ENCODE measurements at places on chromosomes 16 and 17. TPM values are rescaled to one million over a fixed set of nuclear protein-coding genes. Genes with fewer than 3 reads are reported as not detected.

Gene KRTAP4-3
- total RNA-seq = not detected

Gene TBC1D3L
- total RNA-seq = 6.6 TPM

GRCh38 chr17:59451706-59452105, 113.7 kb upstream of the DHX40 start:
- H3K4me1 ChIP-seq = no peaks in the 10 kb centered on the region
- H3K27ac ChIP-seq = no peak overlapping the region
- H3K36me3 ChIP-seq = no peaks in the 10 kb centered on the region

GRCh38 chr16:64910356-64910755, 211.5 kb downstream of the CDH11 start:
- no peak overlapping the region for H3K4me3 ChIP-seq
- H3K36me3 ChIP-seq = no peaks in the 10 kb centered on the region
- no peak for DNase-seq
- no peaks in the 10 kb centered on the region for H3K27me3 ChIP-seq

DNA sequence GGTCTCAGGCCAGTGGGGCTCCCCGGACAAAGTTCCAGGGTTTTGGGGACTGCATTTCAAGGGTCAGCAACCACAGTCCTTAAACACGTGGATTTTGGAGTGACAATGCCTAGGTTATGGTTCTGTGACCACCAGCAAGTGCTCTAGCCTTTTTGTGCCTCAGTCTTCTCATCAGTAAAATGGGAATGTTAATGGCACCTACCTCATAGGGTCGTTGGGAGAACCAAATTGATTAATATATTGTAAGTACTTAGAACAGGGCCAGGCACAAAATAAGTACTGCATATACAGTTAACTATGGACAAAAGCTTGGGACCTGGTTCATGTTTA, 13.8 kb downstream of the IL4R start:
- H3K36me3 ChIP-seq = peaks cover 8% of the 10 kb centered on the region
- DNase-seq = no peak
- H3K4me1 ChIP-seq = peaks cover 73% of the 10 kb centered on the region
- H3K27me3 ChIP-seq = no peaks in the 10 kb centered on the region

GRCh38 chr16:24508614-24509013, 30.8 kb upstream of the RBBP6 start:
- no peaks in the 10 kb centered on the region for H3K27me3 ChIP-seq
- no peaks in the 10 kb centered on the region for H3K4me1 ChIP-seq

DNA sequence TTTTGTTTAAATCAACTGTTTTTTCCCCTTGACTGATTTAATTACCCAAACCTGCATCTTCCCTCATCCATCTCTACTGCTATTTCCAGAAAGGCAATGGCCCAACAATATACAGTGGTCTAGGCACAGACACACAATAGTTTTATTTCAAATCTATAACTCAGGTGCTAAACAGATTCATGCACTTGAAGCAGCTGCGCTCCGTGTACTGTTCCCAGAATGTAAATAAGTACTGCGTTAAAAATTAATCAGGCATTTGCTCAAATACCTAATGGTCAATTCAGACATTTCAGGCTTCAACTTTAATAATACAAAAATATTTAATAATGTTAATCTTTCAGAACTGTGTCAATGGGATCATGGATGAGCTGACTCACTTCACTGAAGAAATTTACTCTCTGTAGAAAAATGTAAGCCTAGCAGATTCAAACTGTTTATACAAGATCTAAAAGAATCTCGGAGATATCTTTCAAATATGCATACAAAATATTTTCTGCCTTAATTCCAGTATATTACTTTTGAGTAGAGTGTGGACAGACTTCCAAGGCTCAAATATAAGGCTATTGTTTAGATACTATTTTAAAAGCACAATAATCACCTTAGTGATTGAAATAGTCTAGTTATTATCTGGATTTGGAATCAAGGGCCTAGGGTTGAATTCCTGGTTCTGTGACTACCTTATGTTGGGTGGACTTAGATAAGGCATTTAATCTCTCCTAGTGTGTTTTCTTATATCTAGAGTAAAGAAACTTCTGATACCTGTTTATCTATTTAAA, 97.4 kb upstream of the PSMD7 start:
- H3K4me1 ChIP-seq = no peaks in the 10 kb centered on the region
- no peak for DNase-seq
- H3K4me3 ChIP-seq = no peak overlapping the region
- H3K27me3 ChIP-seq = no peaks in the 10 kb centered on the region

DNA sequence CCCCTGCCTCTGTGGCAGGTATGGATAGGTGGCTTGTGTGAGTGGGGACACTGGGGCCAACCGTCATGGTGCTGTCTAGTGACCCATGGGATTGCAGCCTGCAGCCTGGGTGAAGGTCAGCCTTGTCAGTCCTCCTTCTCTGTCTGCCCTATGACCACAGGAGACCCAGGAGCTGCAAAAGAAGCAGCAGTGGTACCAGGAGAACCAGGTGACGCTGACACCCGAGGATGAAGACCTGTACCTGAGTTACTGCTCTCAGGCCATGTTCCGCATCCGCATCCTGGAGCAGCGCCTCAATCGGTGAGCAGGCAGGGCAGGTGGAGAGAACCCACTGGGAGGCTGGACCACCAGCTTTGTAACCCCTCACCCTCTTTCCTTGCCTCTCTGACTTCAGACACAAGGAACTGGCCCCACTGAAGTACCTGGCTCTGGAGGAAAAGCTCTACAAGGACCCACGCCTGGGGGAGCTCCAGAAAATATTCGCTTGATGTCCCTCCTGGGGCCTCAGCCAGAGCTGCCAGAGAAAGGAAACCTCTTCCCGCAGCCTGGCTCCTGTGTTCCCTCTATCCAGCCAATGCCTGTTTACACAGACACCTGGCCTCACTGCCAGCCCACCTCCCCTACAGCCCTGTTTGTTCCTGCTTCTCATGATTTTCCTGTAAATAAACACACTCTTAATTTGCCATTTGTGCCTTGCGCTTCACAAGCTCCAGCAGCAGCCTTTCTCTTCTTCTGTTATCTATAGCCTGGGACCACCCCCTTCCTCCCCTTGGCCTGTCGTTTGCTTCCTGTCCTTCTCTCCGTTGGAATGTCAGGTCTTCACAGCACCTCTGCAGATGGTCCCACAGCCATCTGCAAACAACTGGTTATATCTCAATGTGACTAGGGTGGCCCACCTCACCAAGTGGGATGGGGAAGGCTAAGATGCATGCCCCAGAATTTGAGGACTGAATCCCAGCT, 4.5 kb upstream of the KATNB1 start:
- DNase-seq = no peak
- no peak overlapping the region for H3K27ac ChIP-seq
- H3K4me3 ChIP-seq = no peak overlapping the region
- H3K4me1 ChIP-seq = peaks cover 8% of the 10 kb centered on the region
- no peaks in the 10 kb centered on the region for H3K27me3 ChIP-seq

DNA sequence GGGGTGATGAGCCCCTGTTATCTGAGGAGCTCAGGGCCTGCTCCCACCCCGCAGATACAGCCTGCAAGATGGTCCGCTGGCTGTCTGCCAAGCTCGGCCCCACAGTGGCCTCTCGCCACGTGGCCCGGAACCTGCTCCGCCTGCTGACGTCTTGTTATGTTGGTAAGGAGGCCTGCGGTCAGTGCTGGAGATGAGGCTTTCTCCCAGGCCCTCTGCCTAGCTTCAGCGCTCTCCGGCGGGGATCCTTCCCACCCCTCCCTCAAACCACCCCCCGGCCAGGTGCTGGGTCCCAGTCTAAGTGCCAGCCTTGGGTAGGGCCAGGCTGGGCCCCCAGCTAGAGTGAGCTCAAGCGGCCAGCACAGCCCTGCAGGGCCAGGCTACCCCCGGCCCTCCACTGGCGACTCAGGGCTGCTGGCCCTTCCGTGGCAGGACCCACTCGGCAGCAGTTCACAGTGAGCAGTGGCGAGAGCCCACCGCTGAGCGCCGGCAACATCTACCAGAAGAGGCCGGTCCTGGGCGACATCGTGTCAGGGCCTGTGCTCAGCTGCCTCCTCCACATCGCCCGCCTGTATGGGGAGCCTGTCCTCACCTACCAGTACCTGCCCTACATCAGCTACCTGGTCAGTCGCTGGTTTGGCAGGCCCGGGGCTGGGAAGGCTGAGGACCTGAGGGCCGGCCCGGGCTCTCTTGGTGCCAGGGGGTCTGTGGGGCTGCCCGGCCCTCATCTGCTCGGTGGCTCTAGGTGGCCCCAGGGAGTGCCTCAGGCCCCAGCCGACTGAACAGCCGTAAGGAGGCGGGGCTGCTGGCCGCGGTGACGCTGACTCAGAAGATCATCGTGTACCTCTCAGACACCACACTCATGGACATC, 6.1 kb downstream of the WDR81 start:
- H3K4me1 ChIP-seq = peaks cover 14% of the 10 kb centered on the region
- H3K27me3 ChIP-seq = no peaks in the 10 kb centered on the region
- no peak overlapping the region for H3K4me3 ChIP-seq
- no peaks in the 10 kb centered on the region for H3K36me3 ChIP-seq

- H3K27ac ChIP-seq = no peak overlapping the region
- H3K4me3 ChIP-seq = no peak overlapping the region
- no peaks in the 10 kb centered on the region for H3K27me3 ChIP-seq
Measured at GRCh38 chr17:69869667-69870066, 205.4 kb upstream of the KCNJ16 start.

- no peak overlapping the region for H3K4me3 ChIP-seq
- H3K36me3 ChIP-seq = no peaks in the 10 kb centered on the region
- H3K27me3 ChIP-seq = no peaks in the 10 kb centered on the region
Measured at GRCh38 chr17:20114466-20114865, 105.3 kb downstream of the SPECC1 start.

GRCh38 chr17:58318627-58319172, 9.9 kb downstream of the TSPOAP1 start:
- no peaks in the 10 kb centered on the region for H3K36me3 ChIP-seq
- H3K4me1 ChIP-seq = peaks cover 13% of the 10 kb centered on the region
- no peaks in the 10 kb centered on the region for H3K27me3 ChIP-seq

GRCh38 chr16:14337303-14338191, 266.4 kb downstream of the MRTFB start:
- no peak overlapping the region for H3K4me3 ChIP-seq
- H3K27ac ChIP-seq = no peak overlapping the region
- no peak for DNase-seq
- no peaks in the 10 kb centered on the region for H3K36me3 ChIP-seq

GRCh38 chr17:1201132-1201702, 21.4 kb upstream of the ABR start:
- peak; percentile 36 for DNase-seq
- H3K4me3 ChIP-seq = peak overlapping the region; percentile 17
- no peaks in the 10 kb centered on the region for H3K36me3 ChIP-seq
- H3K27me3 ChIP-seq = no peaks in the 10 kb centered on the region
- H3K4me1 ChIP-seq = peaks cover 61% of the 10 kb centered on the region

- H3K4me3 ChIP-seq = no peak overlapping the region
- H3K27me3 ChIP-seq = no peaks in the 10 kb centered on the region
- DNase-seq = no peak
- no peaks in the 10 kb centered on the region for H3K4me1 ChIP-seq
- H3K36me3 ChIP-seq = no peaks in the 10 kb centered on the region
Measured at GRCh38 chr17:60637683-60638082, 37.7 kb downstream of the PPM1D start.

DNA sequence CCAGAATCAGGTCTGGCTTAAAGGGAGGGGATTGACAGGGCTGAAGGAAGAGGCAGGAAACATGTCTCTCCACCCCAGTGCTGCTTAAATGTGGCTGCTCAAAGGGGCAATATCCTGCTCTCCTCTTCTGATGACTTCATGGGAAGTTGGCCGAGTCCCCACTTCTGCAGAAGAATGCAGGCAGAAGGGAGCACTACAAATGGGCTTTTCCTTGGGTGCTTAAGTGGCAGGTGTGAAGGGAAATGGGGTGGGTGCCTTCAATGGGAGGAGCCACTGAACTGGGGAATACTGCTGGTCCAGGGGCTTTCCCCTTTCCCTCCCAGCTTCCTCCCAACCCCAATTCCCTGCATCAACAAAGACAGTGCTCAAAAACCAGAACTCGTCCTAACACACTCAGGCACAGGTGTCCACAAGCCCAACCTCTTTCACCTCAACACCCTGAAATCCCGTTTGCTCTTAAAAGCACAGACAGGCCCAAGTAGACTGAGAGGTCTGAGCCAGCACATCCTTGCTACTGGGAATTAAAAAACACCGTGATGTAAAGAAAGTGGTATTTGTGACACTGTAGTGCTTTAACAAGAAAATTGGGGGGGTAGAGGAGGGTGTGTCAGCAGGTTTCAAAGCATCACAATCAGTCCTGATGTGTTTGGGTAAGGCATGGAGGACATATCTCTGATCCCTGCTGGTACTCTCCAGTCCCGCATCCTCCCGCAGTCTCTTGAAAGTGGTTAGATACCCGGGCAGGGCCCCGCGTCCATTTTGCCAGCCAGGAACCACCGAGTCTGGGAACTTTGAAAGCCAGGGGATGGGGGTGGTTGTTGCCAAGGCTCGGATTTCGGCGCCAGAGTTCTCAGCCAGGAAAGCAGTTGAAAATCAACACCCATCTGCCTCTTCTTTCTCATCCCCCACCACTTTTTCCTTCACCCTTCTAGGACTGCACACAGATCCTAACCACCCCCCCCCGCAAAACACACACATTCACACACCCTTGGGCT, 1.6 kb downstream of the CA10 start:
- no peaks in the 10 kb centered on the region for H3K36me3 ChIP-seq
- no peak overlapping the region for H3K4me3 ChIP-seq
- H3K4me1 ChIP-seq = no peaks in the 10 kb centered on the region
- peaks cover 6% of the 10 kb centered on the region for H3K27me3 ChIP-seq
- no peak for DNase-seq
- H3K27ac ChIP-seq = no peak overlapping the region

DNA sequence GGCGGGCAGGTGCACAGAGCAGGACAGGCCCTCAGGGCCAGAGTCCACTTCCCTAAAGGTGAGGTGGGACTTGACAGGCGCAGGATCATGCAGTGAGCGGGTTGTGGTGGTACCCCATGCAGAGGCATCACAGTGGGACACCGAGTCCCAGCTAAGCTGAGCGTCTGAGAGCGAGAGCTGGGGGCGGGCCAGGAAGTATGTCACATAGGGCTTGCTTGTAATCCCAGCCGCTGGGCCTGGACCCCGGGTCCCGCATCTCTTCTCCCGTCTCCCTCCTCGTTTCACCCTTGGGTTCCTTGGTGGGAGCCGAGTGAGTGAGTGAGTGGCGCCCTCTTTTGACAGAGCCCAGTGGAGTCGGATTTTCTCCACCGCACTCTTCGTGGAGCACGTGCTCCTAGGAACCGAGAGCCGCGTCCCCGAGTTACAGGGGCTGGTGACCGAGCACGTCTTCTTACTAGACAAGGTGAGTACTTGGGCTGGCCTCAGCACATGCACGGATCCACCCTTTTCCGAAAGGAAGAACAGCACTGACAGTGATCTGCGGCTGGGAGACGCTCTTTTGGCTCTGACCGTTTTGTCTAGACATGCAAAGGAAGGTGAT, 50.8 kb upstream of the ENDOV start:
- no peaks in the 10 kb centered on the region for H3K27me3 ChIP-seq
- no peaks in the 10 kb centered on the region for H3K4me1 ChIP-seq
- no peak overlapping the region for H3K27ac ChIP-seq
- no peak for DNase-seq
- peaks cover 90% of the 10 kb centered on the region for H3K36me3 ChIP-seq

DNA sequence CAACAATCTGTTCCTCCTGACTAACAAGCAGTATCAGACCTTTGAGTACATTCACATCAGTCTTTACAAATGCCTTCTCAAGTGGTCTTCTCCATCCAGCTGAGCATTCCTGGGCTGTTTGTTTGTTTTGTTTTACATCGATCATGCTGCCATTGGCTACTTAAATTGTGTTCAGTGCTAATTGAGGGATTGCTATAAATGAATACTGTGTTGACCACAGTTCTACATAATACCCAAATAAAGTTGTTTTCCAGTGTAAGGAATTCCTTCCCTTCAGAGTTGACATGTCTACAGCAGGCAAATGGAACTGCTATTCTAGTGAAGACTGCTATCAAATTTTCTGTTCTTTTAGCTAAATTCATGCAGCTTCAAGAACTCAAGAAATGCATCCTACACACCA, 3.2 kb downstream of the CDH8 start:
- no peaks in the 10 kb centered on the region for H3K36me3 ChIP-seq
- no peaks in the 10 kb centered on the region for H3K4me1 ChIP-seq
- H3K27me3 ChIP-seq = no peaks in the 10 kb centered on the region
- H3K4me3 ChIP-seq = no peak overlapping the region

Data from CD8-positive, alpha-beta memory T cell (primary cell).